ENCODE measurements at places on chromosomes 2 and 18. TPM values are rescaled to one million over a fixed set of nuclear protein-coding genes. Genes with fewer than 3 reads are reported as not detected.

The SLC16A14 gene
- total RNA-seq: 0.49 TPM

The KLF7 gene
- 38.5 TPM for total RNA-seq

The EFHD1 gene
- 0.45 TPM for total RNA-seq

DNA sequence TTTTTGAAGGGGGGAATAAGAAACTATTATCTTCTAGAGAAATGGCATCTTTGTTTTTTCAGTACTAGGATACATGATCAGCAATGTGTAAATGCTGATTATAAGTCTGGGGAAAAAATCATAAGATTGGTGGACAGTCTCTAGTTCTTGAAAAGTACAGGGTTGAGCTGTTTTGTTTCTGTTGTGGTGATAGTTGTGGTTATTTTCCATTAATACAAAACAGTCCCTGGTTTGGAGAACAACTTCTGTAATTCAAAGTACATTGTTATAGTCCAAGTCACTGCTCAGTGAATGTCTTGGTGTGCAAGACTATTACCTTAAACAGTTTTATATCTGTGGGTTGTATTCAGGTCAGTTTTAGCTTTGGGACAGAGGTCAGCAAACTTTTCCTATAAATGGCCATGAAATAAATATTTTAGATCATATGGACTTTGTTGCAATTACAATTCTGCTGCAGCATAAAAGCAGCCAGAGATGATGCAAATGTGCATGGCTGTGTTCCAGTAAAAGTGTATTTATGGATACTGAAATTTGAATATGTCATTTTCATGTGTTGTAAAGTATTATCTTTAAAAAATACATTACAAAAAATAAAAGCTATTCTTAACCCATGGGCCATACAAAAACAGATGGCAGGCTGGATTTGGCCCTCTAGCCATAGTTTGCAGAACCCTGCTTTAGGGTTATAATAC, 111.0 kb downstream of the CERS6 start:
- DNase-seq: no peak

- DNase-seq: no peak
These were observed 445.4 kb upstream of the DSEL start for GRCh38 chr18:67961701-67962440.

GRCh38 chr2:202038471-202039277, 5.0 kb downstream of the FZD7 start:
- DNase-seq: peak; percentile 49

DNA sequence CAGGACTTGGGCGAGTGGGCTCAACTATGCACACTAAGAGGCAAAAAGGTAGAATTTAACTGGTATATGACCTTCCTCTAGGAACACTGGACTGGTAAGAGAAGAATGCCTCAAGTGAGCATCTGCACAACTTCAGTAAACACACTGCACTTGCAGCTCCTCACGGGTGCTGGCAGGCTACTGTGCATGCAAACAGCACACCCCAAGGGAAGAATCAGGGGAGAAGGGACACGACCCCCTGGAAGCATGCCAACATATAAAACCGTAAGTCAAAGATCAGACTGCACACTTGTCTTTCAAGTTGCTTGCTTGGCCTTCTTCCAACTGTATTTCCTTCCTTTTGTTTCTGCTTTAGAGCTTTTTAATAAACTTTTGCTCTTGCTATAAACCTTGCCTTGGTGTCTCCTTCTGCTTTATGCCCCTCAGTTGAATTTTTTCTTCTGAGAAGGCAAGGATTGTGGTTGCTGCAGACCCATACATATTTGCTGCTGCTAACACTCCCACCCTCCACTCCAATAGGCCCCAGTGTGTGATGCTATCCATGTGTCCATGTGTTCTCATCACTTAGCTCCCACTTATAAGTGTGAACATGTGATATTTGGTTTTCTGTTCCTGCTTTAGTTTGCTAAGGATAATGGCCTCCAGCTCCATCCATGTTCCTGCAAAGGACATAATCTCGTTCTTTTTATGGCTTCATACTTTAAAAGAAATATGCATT, 263.7 kb upstream of the SPOPL start:
- no peak for DNase-seq

GRCh38 chr2:155997538-155997937, 335.0 kb downstream of the NR4A2 start:
- DNase-seq: no peak

GRCh38 chr2:154681741-154682140, 16.8 kb upstream of the KCNJ3 start:
- DNase-seq: no peak

- no peak for DNase-seq
These were observed 78.4 kb upstream of the ARL5A start for GRCh38 chr2:151906633-151906998.

GRCh38 chr18:77481541-77481940, 231.9 kb downstream of the GALR1 start:
- DNase-seq: no peak

DNA sequence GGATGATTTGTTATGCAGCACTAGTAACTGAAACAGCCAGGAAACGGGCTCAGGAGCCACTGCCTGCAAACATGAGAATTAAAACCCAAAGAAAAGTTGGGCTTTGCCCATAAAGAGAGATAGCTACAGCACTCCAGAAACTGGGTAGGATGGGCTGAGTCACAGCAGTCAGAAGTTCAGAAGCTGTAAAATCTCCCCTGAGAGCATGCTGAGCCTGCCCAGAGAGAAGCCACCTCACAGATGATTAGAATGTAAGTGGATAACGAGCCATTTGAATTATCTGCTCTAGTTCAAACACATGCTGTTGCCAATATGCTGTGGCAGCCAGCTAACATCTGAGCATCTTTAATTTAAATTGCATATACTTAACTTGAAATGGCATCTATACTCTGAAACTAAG, 388.1 kb upstream of the ACVR2A start:
- DNase-seq: peak; percentile 1

GRCh38 chr18:8966821-8967220, 135.7 kb upstream of the NDUFV2 start:
- DNase-seq: no peak

- DNase-seq: no peak
These were observed 65.1 kb downstream of the GAREM1 start for GRCh38 chr18:32405588-32405987.

GRCh38 chr2:15172825-15173224, 388.3 kb downstream of the NBAS start:
- no peak for DNase-seq

GRCh38 chr2:175567435-175568061, 386.0 kb upstream of the ATP5MC3 start:
- no peak for DNase-seq
